Smooth muscle cell of the umbilical artery (primary cell): ENCODE measurements at places on chromosomes 2 and 18. TPM values are rescaled to one million over a fixed set of nuclear protein-coding genes. Genes with fewer than 3 reads are reported as not detected.

CD8A gene
- total RNA-seq, result not detected in 2 replicates

TTR gene
- not detected in 2 replicates for total RNA-seq

NPAS2 gene
- 24.3 and 82.1 TPM in 2 replicates for total RNA-seq

LRP2 gene
- not detected in 2 replicates for total RNA-seq

MAB21L4 gene
- not detected in 2 replicates for total RNA-seq

CXCR1 gene
- total RNA-seq, result not detected in 2 replicates

GRHL1 gene
- 0.09 and 0.59 TPM in 2 replicates for total RNA-seq
